CD4-positive, alpha-beta T cell treated with Interleukin-17A for 1 hour (primary cell): ENCODE measurements at places on chromosomes 1 and 21.
A peak's percentile ranks its signal among the peaks of the same experiment; 100 is the strongest.

DNA sequence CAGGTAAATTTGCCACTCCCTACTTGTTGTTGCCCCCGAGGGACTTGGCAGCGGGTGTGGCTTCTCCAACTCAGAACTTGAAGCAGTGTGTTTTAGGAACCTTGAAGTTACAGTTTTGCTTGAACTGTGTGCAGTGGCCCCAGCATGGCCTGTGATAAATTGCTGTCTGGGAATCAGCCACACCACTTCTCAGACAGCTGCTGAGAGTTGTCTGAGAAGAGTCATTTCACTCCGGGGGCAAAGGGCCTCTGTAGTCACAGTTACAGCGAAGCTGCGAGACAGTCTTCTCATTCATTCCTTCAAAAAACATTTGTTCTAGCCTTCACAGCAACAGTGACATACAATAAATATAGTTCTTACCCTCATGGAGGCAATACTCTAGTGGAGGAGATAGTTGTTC, 70.3 kb downstream of the PROX1 start:
- DNase-seq: no peak

DNA sequence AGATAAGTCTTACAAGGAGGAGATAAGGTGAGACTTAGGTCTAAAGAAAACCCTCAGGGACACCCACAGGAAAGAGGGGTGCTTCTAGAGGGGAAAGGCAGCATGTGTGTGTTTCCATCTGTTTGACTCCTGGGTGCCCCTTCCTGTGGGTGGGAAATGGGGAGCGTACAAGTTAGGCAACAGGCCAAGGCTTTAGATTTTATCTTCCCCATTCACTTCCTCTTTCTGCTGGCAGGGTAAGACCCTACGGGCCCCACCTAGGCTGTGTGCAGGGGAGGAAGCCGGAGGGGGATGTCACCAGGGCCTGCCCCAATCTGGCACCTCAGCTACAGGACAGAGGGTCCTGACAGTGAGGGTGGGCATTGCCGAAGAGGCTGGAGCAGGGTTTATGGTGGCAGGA, 2.5 kb upstream of the OLIG1 start:
- DNase-seq: no peak

- DNase-seq: no peak
Observed at GRCh38 chr1:24255226-24255625, 63.9 kb upstream of the GRHL3 start.

DNA sequence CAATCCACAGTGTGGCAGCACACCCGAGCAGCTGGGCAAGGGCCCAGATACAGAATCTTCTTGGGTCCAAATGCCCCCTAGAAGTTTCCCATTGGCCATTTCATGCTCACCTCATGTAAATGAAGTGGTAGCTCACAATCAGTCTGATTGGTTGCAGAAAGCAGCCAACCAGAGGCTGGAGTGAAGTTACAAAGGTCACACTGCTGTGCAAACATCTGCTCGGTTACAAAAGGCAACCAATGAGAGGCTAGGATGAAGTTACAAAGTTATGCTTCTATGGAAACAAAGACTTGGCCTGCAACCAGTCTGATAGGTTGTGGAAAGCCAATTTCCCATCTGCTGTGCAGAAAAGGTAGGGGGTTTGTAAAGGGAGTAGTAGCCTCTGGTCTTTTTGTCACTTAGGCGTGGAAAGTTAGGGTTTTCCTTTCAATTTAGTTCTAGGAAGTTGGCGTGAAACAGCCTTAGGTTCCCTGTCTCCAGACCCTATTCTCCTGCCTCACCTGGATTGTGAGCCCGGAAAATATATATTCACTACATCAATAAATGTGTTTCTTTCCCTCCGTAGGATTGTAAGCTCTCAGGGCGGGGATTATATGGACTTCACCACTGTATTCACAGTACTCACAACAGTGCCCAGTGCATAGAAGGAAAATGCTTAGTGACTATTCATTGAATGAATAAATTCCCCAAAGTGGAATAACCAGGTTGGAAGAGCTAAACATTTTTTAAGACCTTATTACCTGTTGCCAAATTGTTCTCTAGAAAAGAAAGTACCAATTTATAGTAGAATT, 91.9 kb downstream of the URB2 start:
- DNase-seq: no peak

DNA sequence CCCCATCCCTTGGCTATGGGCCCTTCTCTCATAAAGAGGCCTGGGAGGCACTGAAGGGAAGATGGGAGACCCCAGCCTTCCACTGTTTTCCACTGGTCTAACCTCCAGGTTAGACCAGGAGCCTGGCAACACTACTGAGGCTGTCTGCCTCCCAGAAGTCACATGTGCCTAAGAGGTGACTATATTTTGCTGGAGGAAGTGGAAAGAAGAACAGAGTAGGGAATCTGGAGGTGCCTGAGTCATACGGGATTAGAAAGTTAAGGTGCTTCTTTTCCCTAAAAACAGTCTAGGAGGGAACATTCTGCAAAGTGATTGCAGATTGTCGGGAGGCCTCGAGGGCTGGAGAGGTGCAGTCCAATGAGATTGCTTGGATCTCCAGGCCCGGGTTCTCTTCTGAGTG, 4.6 kb downstream of the NFASC start:
- DNase-seq: no peak

DNA sequence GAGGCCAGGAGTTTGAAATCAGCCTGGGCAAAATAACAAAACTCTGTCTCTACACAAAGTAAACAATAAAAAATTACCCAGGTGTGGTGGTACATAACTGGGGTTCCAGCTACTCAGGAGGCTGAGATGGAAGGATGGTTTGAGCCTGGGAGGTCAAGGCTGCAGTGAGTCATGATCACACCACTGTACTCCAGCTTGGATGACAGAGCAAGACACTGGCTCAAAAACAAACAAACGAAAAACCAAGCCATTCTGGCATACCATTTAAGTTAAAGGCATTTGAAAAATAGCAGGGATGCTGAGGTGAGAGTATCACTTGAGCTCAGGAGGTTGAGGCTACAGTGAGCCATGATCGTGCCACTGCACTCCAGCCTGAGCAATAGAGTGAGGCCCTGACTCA, 5.3 kb upstream of the ALDH9A1 start:
- DNase-seq: no peak

DNA sequence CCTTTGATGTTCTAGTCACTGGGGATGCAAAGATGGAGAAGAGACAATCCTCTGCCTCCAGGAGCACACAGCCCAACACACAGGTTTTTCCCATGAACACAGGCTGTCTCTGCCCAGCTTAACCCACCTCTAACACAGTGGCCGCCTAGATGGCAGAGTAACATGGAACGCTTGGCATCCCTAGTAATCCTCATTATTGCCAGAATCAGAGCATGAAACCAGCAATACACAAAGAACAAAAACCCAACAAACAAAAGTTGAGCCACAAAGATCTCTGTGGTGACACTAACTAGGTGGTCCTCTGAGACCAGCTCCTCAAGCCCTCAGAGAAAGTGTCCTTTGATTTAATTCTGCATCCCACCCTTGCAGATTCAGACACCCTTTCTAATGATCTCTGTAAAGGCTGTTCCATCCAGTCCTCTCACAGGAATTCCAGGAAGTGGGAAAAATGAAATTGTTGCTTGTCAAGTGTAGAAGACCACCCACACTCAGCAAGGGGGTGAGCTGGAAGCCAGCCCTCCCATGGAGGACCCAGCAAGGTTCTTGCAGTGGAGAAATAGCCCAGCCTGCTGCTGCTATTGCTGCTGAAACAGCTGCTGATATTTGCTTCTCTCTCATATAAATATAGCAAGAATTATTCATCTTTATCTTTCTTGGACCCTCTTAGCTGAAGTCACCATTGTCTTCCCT, 7.4 kb upstream of the ATP2B4 start:
- no peak for DNase-seq

- no peak for DNase-seq
Observed at GRCh38 chr1:56052041-56052440, 527.3 kb downstream of the PLPP3 start.

- peak; percentile 9 for DNase-seq
Observed at GRCh38 chr1:115717541-115717940, 51.0 kb downstream of the CASQ2 start.

DNA sequence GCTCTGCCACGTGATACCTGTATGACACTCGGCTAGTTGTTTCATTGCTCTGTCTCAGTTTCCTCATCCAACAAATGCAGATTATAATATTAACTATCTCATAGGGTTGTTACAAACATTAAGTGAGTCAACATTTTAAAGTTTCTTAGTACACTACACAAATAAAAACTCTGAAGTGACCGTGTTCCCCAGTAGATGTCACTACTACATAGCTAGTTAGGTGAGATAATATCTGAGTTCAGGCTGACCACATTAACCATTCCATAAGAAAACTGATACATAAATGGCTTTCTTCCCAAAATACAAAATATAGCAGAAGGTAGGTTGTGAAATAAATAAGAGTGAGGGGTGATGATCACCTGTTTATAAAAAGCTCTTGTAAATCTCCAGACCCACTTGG, 214.1 kb downstream of the NUF2 start:
- no peak for DNase-seq
